ENCODE measurements at places on chromosomes 13 and 19.

DNA sequence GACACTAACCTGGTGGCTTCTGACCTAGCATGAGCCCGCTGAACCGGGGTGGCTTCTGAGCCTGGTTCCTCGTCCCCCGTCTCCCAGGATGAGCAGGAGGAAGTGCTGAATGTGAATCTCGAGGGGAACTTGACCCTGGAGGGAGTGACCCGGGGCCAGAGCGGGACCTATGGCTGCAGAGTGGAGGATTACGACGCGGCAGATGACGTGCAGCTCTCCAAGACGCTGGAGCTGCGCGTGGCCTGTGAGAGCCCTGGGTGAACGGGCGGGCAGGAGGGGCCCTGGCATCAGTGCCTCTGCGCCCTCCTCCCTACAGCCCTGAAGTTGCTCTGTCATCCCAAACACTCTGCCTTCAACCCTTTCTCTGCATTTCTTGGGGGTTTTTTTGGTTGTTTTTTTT, 5.6 kb downstream of the BCAM start:
- no peak for DNase-seq

GRCh38 chr13:112205990-112206389, 139.0 kb downstream of the SOX1 start:
- DNase-seq, result no peak

DNA sequence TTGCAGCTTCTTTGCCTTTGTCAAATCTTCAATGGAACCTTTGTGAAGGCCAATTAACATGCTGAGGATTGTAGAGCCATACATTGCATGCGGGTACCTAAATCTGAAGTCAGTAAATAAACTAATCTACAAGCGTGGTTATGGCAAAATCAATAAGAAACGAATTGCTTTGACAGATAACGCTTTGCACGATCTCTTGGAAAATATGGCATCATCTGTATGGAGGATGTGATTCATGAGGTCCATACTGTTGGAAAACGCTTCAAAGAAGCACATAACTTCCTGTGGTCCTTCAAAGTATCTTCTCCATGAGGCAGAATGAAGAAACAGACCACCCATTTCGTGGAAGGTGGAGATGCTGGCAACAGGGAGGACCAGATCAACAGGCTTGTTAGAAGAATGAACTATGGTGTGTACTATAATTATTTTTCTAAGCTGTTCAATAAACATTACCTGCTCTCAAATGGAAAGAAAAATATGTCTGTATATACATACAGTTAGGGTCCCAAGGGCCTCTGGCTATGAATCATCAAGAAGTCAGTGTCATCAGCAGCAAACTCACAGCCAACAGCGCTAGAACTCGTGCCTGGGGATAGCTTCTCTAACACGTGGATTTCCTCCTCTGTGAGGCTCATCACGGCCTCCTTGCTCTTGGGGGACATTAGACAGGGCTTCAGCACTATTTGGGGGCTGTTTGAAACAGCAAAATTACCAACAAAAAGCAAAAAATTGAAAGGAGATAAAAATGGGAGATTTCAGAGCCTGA, 2.9 kb upstream of the CD70 start:
- no peak for DNase-seq

GRCh38 chr19:35144600-35145436, 1.8 kb downstream of the FXYD7 start:
- DNase-seq, result no peak

DNA sequence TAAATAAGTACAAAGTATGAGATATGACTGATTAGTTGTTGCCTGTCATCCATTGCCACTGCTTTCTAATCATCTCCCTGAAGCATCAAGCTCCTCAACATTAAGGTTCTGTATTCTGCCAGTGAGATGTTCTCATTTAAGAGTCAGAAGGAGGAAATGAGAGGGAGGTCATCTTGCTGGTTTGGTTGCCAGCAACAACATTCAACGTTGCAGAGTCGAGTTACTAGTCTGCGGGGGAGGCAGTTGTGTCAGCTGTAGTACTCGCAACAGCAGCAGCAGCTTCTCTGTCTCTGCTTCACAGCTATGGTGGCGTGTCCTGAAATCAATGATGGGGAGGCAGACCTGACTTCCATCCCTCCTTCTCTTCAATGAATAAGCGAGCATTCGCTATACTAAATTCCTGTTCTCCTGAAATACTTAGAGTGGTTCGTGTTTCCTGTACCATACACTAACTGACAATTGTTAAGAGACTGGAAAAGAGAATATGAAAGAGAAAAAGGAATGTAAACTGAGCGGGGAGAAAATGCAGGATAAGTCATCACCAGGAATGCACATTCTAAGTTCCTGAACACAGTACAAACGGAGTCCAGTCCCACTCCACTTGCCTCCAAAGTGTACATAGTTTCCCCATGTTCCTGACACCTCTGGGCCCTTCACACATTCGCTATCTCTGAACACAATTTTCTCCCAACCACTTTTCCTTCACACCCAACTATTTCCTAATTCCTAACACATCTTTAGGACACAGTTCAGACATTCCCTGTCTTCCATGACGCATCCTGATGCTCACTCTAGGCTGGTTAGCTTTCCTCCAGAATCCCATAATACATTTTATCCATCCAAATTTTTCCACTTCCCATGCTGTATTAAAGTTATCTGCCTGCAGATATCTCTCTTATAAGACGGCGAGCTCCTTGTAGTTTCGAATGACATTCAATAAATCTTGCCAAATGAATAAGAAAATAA, 263.0 kb downstream of the KLF12 start:
- DNase-seq, result no peak

- DNase-seq, result no peak
Observed at GRCh38 chr19:38638461-38638860, 9.0 kb upstream of the ACTN4 start.
